Naive thymus-derived CD8-positive, alpha-beta T cell (primary cell): ENCODE measurements at places on chromosomes 4 and X. TPM values are rescaled to one million over a fixed set of nuclear protein-coding genes. Genes with fewer than 3 reads are reported as not detected.

Gene SMIM10
- total RNA-seq = not detected

Gene CT45A9
- not detected for total RNA-seq

Gene NXF3
- not detected for total RNA-seq

Gene GLUD2
- total RNA-seq = 0.52 TPM

Gene MAGEB17
- not detected for total RNA-seq

DNA sequence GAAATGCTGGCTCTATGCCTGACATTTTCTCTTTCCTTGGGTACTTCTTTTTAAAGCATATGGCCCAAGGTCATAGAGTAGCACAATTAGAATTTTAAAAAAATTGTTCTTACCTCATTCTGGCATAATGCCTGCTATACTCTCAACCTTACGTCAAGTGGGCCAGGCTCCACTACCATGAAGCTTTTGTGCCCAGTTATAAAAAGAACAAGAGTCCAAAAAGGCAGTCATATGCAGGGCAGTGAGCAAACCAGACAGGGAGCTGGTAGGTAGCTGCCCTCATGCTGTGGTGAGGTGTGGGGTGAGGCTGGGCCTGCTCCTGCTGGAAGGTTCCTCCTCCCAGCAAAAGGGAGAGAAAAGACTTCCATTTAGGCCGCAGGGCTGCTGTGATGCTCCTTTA lies 64.4 kb upstream of the UCP1 start:
- no peak for DNase-seq

GRCh38 chrX:134933248-134933647 lies 57.5 kb upstream of the SMIM10 start:
- no peak for DNase-seq

DNA sequence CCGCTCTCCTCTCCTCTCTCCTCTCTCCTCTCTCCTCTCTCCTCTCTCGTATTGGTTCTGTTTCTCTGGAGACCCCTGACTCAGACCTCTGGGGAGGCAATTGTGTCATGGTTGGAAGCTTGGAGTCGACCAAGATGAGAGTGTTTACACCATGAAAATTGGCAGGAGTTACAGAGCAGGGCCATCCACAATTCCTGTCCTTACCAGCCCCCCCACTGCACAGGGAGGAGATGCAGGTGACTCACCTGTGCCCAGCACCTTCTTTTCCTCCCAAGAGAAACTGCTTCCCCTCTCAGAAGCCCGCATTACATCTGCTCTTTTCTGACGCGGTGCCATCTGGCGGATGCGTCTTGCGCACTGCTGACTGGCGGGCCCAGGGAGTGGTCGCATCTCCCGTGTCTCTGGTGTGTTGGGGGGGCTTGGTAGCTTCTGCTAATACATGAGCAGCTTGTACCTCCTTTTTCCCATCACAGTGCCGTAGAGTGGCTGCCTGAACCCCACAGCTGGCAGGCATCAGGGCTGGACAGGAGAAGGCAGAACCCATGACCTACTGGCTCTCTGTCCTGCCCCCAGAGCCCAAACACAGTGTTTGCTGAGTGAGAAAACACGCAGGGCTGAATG lies 31.4 kb upstream of the GPR78 start:
- no peak for DNase-seq

- DNase-seq = no peak
These were observed 64.1 kb downstream of the FAM184B start for GRCh38 chr4:17717301-17717700.

- no peak for DNase-seq
These were observed 20.4 kb downstream of the PRPS2 start for GRCh38 chrX:12811658-12812057.

DNA sequence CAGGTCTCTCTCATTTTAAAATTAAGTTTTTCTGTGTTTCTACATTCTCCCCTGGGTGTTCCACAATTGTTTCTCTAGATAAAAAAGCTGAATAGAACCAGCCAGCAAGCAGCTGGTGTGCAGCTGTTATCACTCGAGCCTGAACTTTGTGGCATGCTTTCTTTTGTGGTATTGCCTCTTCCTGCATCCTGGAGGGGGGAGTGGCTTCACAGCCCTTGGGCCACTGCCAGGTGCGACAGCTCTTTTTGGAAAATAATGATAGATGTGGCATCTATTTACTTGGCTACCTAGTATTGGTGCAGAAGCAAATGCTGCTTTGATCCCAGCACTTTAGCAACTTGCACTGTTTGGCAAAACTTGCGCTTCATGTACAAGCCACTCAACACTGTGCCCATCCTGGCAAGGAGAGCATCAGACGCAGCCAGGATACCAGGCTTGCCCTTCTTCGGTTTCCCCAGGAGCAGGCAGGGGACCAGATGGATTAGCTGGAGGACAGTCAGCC lies 69.4 kb downstream of the HMGB2 start:
- DNase-seq = peak; percentile 42

- DNase-seq = no peak
These were observed 250.6 kb downstream of the USP46 start for GRCh38 chr4:52408471-52408870.

DNA sequence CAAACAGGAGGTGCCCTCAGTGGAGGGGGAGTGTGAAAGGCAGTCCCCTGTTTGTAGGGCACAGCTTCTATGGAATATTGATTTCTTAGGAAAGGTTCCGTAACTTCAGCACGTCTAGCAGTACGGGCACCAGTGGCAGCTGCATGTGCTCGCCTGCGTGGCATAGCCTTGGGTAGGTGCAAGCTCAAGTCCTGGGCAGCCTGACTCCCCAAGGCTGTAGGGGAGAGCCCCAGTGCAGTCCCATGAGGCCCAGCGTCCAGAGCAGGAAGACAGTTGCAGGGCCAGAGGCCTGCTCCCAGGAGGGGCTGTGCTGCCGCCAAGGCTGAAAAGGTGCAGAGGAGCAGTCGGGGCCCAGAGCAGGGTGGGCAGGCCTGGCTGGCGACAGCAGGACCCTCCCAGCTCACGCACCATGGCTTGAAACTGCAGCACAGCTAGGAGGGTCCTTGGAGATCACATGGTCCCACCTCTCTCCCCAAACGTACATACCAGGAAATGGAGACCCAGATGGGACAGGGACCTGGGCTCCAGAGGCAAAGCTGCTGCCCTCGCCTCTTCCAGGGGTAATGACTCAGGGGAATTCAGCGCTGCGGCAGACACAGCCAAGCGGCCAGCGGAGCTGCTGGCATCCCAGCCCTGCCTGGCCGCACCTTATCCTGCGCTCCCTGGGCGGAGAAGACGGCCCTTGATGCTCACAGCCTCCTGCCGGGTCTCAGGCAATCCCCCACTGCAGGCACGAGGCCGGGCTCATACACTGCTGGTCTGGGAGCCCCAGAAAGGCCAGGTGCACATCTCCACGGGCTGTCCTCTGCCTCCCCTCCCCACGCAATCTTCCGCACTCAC lies 6.0 kb upstream of the DUSP9 start:
- no peak for DNase-seq

DNA sequence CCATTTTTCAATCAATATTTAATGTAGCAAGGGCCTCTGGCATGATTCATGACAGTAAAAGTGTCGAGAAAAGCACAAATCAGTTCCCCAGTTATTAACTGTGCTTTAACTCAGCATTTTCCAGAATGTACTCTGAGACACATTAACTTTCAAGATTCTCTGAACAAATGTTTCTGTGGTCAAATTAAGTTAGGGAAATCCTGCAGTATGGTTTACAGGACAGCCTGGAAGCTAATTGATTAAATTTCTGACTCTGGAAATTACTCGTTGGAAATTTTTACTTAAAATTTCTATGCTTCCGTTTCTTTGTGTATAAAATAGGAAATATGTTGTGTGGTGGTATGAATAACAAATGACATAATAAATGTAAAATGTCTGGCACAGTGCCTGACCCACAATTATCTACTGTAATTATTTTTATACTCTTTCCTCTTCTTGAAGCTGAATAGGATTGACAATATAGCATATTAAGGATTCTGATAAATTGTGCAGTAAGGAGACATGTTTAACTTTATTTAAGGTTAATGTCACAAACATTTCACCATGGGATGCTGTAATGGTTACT lies 33.7 kb downstream of the STK32B start:
- DNase-seq = no peak
